ENCODE measurements at places on chromosomes 5 and 9. TPM values are rescaled to one million over a fixed set of nuclear protein-coding genes. Genes with fewer than 3 reads are reported as not detected.

RGS7BP gene
- 1.4 TPM for total RNA-seq

PHF24 gene
- total RNA-seq, result 1.2 TPM

CYSTM1 gene
- total RNA-seq, result 77.6 TPM

FAM151B gene
- 1.8 TPM for total RNA-seq

ARL10 gene
- total RNA-seq, result 54.6 TPM

FOXD4L6 gene
- not detected for total RNA-seq

GAPT gene
- total RNA-seq, result not detected

PCDHGC5 gene
- total RNA-seq, result 3.6 TPM

GABRA1 gene
- not detected for total RNA-seq

GRCh38 chr9:113746486-113746885 lies 129.6 kb upstream of the ZNF618 start:
- no peak for DNase-seq
- no peaks in the 10 kb centered on the region for H3K27me3 ChIP-seq
- H3K4me3 ChIP-seq, result no peak overlapping the region
- H3K36me3 ChIP-seq, result no peaks in the 10 kb centered on the region
- no peak overlapping the region for H3K27ac ChIP-seq
- H3K4me1 ChIP-seq, result no peaks in the 10 kb centered on the region

GRCh38 chr5:81525690-81526089 lies 131.8 kb upstream of the ACOT12 start:
- no peak overlapping the region for H3K27ac ChIP-seq
- H3K4me3 ChIP-seq, result no peak overlapping the region
- no peaks in the 10 kb centered on the region for H3K27me3 ChIP-seq

GRCh38 chr9:111152614-111153406 lies 114.5 kb upstream of the LPAR1 start:
- H3K27me3 ChIP-seq, result no peaks in the 10 kb centered on the region
- no peaks in the 10 kb centered on the region for H3K4me1 ChIP-seq
- no peak for DNase-seq
- no peak overlapping the region for H3K27ac ChIP-seq

- H3K4me1 ChIP-seq, result no peaks in the 10 kb centered on the region
- no peak overlapping the region for H3K27ac ChIP-seq
- no peak for DNase-seq
- no peaks in the 10 kb centered on the region for H3K27me3 ChIP-seq
- H3K4me3 ChIP-seq, result no peak overlapping the region
Observed at GRCh38 chr9:28650327-28650726, 1077.0 kb upstream of the C9orf72 start.

DNA sequence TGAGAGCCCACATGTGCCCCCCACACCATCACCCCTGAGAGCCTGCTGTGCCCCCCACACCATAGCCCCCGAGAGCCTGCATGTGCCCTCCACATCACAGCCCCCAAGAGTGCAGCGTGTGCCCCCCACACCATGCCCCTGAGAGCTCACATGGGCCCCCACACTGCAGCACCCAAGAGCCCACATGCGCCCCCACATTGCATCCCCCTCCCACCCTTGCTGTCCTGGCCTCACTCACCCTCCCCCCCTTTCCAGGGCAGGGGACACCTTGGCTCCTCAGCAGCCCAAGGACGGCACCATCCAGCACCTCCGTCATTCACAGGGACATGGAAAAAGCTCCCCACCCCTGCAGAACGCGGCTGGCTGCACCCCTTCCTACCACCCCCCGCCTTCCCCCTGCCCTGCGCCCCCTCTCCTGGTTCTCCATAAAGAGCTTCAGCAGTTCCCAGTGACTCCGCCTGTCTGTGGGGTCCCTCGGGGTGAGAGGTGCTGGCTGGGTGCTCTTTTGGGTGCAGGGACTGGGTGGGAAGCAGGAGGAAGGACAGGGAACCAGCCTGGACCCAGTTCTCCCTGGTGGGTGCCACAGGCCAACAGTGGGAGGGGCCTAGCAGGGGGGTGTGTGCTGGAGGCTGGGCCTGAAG lies 5.0 kb downstream of the LCN1 start:
- H3K27ac ChIP-seq, result no peak overlapping the region
- no peaks in the 10 kb centered on the region for H3K36me3 ChIP-seq
- no peak for DNase-seq
- H3K4me1 ChIP-seq, result no peaks in the 10 kb centered on the region

DNA sequence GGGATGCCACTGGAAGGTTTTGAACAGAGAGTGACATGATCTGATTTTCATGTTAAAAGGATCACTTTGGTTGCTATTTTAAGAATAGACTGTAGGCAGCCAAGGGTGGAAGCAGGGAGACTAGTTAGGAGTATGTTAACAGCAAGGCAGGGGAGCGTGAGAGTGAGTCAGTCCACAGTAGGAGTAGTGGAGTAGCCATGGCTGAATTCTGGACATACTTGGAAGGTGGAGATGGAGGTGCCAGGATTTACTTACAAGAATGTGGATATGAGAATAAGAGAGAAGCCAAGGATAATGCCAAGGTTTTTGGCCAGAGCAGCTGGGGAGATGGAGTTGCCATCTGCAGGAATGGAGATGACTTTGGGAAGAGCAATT lies 118.8 kb downstream of the GALNT10 start:
- H3K27ac ChIP-seq, result no peak overlapping the region
- no peaks in the 10 kb centered on the region for H3K27me3 ChIP-seq
- no peaks in the 10 kb centered on the region for H3K4me1 ChIP-seq
- no peak for DNase-seq
- no peaks in the 10 kb centered on the region for H3K36me3 ChIP-seq
- no peak overlapping the region for H3K4me3 ChIP-seq

GRCh38 chr5:34968258-34968657 lies 38.9 kb downstream of the DNAJC21 start:
- H3K36me3 ChIP-seq, result no peaks in the 10 kb centered on the region
- no peaks in the 10 kb centered on the region for H3K4me1 ChIP-seq
- H3K27me3 ChIP-seq, result no peaks in the 10 kb centered on the region
- H3K4me3 ChIP-seq, result no peak overlapping the region
- no peak for DNase-seq

DNA sequence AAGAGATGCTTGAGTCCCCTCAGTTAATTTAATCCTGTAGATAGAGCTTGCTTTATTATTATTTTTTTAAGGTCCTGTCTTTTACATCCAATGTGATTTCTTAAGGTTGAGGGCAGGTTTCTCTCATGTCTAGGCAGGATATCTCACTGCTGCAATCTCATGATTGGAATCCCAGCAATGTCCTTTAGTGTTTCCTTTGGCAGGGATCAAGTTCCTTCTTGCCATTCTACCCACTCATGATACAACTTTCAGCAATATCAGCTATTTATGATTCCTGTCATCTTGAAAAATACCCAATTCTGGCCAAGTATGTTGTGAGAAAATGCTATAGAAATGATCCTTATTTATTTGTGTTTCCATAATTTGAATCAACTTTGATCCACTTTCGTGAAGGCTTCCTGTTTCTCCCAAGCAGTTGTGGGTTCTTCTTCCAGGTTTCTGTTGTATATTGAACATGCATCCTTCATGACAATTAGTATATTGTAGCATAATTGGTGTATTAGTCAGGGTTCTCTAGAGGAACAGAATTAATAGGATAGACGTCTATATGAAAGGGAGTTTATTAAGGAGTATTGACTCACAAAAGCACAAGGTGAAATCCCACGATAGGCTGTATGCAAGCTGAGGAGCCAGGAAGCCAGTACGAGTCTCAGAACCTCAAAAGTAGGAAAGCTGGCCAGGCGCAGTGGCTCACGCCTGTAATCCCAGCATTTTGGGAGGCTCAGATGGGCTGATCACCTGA lies 18.4 kb upstream of the VPS13A start:
- no peaks in the 10 kb centered on the region for H3K27me3 ChIP-seq
- no peaks in the 10 kb centered on the region for H3K4me1 ChIP-seq
- no peaks in the 10 kb centered on the region for H3K36me3 ChIP-seq
- no peak for DNase-seq
- no peak overlapping the region for H3K27ac ChIP-seq

DNA sequence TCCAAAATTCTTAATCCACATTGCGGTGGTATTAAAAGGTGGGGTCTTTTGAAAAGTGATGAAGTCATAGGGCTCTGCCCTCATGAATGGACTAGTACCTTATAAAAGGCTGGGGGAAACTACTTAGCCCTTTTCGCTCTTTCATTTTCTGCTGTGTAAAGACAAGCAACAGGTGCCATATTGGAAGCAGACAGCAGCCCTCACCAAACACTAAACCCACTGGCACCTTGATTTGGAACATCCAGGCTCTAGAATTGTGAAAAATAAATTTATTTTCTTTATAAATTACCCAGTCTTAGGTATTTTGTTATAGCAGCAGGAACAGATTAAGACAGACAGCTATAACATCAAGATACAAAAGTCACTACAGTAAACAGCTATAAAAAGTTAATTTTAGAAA lies 12.8 kb downstream of the PJA2 start:
- H3K4me3 ChIP-seq, result no peak overlapping the region
- H3K4me1 ChIP-seq, result peaks cover 4% of the 10 kb centered on the region
- H3K36me3 ChIP-seq, result no peaks in the 10 kb centered on the region
- H3K27ac ChIP-seq, result no peak overlapping the region
- no peak for DNase-seq

DNA sequence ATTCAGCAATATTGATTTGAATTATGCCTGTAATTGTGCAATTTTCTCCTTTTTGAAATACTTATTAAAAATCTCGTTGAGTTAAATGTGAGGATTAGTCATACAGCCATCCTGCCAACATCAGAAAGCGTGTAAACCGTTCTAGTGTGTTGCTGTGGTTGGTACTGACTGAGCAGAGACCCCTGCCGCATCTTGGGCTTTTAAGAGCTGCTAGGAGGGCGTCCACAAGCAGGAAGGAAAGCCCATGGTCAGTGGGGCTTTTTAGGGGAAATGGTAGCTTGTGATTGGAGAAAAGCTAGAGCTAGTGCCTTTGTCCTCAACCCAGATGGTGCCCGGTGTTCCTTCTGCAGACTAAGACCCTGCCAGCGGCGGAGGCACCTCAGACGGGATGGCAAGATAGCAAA lies 1.3 kb downstream of the SDHA start:
- no peaks in the 10 kb centered on the region for H3K27me3 ChIP-seq
- peaks cover 2% of the 10 kb centered on the region for H3K36me3 ChIP-seq

DNA sequence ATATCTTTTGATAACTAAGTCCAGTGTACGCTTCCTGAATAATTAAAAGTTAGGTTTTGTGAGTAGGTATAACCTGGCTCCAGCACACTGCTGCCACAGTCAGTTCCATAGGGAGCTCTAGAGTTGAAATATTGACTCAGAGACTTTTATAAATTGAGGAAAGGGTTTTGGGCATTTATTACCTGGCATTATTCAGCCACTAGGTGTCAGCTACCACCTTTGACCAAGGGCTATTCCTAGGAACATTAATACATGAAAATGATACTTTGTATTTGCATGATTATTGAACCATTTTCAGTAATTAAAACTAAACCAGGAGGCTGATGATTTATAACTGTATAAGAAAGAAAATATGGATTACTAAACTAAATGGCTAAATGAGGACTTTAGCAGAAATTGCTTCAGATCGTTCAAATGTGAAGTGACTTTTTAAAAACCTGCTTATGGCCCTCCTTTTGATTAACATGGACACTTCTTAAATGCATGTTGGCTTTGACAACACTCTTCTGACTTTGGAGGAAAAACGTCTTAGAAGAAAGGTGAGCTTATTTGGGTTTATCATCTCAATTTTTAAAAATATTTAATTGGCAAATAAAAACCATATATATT lies 83.0 kb downstream of the SMC2 start:
- no peaks in the 10 kb centered on the region for H3K36me3 ChIP-seq
- DNase-seq, result no peak
- H3K4me1 ChIP-seq, result no peaks in the 10 kb centered on the region

GRCh38 chr5:17663182-17663581 lies 28.9 kb downstream of the TAF11L14 start:
- no peaks in the 10 kb centered on the region for H3K27me3 ChIP-seq
- DNase-seq, result no peak
- no peak overlapping the region for H3K4me3 ChIP-seq
- H3K36me3 ChIP-seq, result no peaks in the 10 kb centered on the region

- peaks cover 24% of the 10 kb centered on the region for H3K27me3 ChIP-seq
- H3K27ac ChIP-seq, result no peak overlapping the region
- no peaks in the 10 kb centered on the region for H3K36me3 ChIP-seq
- no peaks in the 10 kb centered on the region for H3K4me1 ChIP-seq
Observed at GRCh38 chr9:137435980-137436760, 5.0 kb downstream of the ENTPD8 start.

GRCh38 chr9:81374459-81375186 lies 314.7 kb downstream of the TLE1 start:
- no peaks in the 10 kb centered on the region for H3K36me3 ChIP-seq
- H3K27ac ChIP-seq, result no peak overlapping the region
- no peaks in the 10 kb centered on the region for H3K4me1 ChIP-seq
- H3K4me3 ChIP-seq, result no peak overlapping the region
- H3K27me3 ChIP-seq, result no peaks in the 10 kb centered on the region
- no peak for DNase-seq

DNA sequence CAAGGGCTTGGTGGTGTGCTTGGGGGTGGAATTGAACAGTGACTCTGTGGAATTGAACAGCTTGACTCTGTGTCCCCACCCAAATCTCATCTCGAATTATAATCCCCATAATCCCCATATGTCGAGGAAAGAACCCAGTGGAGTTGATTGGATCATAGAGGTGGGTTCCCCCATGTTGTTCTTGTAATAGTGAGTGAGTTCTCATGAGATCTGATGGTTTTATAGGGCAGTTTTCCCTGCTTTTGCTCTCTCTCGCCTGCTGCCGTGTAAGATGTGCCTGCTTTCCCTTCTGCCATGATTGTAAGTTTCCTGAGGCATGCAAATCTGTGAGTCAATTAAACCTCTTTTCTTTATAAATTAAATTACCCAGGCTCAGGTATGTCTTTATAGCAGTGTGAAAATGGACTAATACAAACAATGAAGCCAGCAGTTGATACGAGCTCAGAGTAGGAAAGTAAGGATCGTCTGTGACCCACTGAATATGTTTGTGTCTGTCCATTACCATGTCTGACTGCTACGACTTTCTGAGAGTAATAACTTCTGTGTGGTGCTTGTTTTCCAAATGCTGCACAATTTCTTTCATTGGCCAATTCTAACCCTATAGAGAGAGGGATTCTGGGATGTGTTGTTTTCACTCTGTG lies 17.9 kb upstream of the RICTOR start:
- no peak for DNase-seq
- no peaks in the 10 kb centered on the region for H3K36me3 ChIP-seq
- no peaks in the 10 kb centered on the region for H3K27me3 ChIP-seq
- no peaks in the 10 kb centered on the region for H3K4me1 ChIP-seq
- H3K4me3 ChIP-seq, result no peak overlapping the region

GRCh38 chr5:150562832-150563231 lies 54.9 kb downstream of the NDST1 start:
- H3K27ac ChIP-seq, result no peak overlapping the region
- no peaks in the 10 kb centered on the region for H3K36me3 ChIP-seq
- H3K4me3 ChIP-seq, result no peak overlapping the region
- H3K27me3 ChIP-seq, result no peaks in the 10 kb centered on the region
- H3K4me1 ChIP-seq, result no peaks in the 10 kb centered on the region

Data from tibial nerve (tissue), 4 donors.